ENCODE measurements at places on chromosomes 1 and 21. TPM values are rescaled to one million over a fixed set of nuclear protein-coding genes. Genes with fewer than 3 reads are reported as not detected.
A peak's percentile ranks its signal among the peaks of the same experiment; 100 is the strongest.

- DNase-seq = no peak
These were observed 528.8 kb upstream of the NCAM2 start for GRCh38 chr21:20469361-20469760.

DNA sequence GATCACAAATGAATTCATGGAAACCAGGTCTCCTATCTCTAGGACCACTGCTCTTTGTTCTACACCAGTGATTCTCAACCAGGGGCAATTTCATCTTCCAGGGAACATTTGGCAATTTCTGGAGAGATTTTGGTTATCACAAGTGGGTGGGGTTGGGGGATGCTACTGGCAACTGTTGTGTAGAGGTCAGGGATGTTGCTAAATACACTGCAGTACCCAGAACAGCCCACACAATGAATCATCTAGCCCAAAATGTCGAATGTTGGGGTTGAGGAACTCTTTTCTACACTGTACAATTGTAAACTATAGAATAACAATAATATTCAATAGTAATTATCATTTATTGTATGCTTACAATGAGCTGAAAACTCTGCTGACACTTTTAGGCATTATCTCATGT, 55.7 kb upstream of the UBE2U start:
- no peak for DNase-seq

HNRNPCL2 gene
- polyA plus RNA-seq = not detected

DNA sequence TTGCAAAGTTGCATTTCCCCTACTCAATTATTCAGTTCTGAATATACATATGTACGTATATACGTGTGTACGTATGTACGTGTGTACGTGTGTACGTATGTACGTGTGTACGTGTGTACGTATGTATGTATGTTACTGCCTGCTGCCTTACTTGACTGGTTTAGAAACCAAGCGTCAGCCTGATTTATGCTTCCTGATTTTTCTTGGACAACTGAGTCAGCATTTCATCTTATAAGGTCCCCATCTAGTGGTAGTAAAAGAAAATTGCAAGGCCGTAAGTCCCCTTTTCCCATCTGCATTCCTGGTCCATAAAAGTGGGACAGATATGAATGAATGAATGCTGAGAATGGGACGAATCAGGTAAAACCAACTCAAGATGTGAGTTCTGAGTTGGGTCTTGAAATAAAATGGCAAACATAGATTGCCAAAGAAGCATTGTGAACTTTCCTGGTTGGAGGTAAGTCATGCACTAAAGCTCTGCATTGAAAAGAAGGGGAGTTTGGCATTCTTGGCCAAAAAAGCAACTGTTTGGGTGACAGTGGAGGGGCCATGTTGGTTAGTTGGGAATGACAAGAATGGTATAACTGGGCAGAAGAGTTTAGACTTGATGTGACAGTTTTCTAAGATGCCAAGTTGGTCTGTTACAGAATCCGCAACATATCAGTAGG, 76.4 kb upstream of the DNAH14 start:
- DNase-seq = no peak

DNA sequence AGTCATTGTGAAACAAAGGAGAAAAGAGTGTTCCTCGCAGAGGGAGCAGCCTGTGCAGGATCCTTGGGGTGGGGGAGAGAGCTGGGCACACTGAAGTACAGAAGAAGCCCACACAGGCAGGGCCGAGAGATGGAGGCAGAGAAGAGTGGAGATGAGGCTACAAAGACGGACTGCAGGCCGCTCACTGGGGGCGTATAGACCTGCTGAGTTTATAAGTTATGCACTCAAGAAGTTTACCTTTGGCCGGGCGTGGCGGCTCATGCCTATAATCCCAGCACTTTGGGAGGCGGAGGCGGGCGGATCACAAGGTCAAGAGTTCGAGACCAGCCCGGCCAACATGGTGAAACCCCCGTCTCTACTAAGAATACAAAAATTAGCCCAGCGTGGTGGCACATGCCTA, 7.6 kb upstream of the SLAMF9 start:
- DNase-seq = no peak

- DNase-seq = no peak
These were observed 719 bp downstream of the EYA3 start for GRCh38 chr1:28087614-28088167.

DNA sequence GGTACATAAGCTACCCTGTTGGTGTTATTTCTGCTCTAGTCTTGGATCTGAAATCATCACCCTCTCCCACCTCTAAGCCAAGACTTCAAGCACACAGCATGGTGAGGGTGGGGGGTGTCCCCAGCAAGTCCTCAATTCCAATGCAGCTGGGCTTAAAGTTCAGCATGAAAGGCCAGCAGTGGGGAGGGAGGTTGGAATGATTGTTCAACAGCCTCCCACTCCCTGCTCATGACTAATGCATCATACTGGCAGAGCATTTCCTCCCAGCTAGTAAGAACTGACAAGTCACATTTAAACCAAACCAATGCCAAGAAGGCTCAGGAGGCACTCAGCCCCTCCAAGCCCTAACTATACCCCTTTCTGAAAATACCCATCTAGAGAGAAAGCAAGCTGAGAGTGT, 50.1 kb downstream of the TIAM1 start:
- DNase-seq = peak; percentile 49

- no peak for DNase-seq
These were observed 19.0 kb downstream of the MAP1LC3C start for GRCh38 chr1:241979926-241980325.

DCDC2B gene
- not detected for polyA plus RNA-seq

DNA sequence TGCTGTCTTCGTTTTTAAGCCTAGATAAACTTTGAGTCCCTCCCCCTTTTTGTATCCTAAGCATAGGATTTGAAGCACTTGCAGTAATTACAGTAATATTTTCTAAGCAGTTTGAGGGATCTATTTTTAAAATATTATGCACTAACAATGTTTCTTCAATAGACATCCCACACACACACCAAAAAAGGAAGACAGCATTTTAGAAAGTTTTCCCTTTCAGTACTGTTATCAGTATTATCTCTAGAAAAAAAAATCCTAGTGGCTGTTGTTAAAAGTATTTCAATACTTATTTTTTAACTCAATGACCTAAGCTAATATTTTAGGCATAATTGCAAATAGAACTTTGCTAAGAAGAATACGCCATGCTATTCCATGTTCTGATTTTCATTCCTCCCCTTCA, 15.1 kb downstream of the MCOLN3 start:
- DNase-seq = no peak

- no peak for DNase-seq
These were observed 20.2 kb downstream of the SKI start for GRCh38 chr1:2248127-2248826.

- no peak for DNase-seq
These were observed at the start of gene C8B for GRCh38 chr1:56965916-56966697. C8B (minus strand) TSS chr1:56966015; CDS start chr1:56965948, 67 bp downstream.

- no peak for DNase-seq
These were observed 47.8 kb downstream of the SKI start for GRCh38 chr1:2275796-2276536.

URB2 gene
- 5.2 TPM for polyA plus RNA-seq

GRCh38 chr1:66370462-66370971, 163.4 kb upstream of the SGIP1 start:
- no peak for DNase-seq

DNA sequence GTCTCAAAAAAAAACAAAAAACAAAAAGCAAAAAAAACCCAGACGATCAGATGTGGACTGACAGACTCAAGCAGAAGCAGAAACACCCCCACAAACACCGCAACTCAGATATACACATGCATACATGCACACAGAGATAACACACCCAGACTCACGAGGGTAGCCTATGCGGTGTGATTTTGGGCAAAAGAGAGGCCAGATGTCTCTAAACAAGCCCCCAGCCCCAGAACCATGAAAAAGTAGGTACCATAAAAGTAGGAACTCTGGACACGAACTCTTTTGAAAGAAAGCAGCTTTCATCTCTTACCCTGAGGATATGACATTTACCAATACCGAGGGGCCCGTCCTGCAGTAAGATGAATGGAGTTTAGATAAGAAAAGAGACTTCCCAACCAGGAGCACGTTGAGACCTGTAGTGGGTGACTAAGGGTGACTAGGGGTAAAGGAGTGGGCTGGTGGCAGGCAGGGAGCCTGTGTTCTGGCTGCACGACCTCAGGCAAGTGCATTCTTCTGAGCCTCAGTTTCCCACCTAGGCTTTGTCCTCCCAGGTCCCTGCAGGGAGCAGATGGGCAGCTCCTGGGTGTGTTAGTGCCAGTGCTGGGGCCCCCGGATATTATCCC, 1.5 kb upstream of the TINAGL1 start:
- no peak for DNase-seq

- no peak for DNase-seq
These were observed at the start of gene SNX7 for GRCh38 chr1:98661544-98662355. SNX7 (plus strand) TSS chr1:98661721; CDS start chr1:98661732, 11 bp downstream.

- no peak for DNase-seq
These were observed 204.3 kb downstream of the KCNJ6 start for GRCh38 chr21:37711836-37712568.

- DNase-seq = no peak
These were observed 4.1 kb upstream of the ARHGEF10L start for GRCh38 chr1:17535300-17535936.

DNA sequence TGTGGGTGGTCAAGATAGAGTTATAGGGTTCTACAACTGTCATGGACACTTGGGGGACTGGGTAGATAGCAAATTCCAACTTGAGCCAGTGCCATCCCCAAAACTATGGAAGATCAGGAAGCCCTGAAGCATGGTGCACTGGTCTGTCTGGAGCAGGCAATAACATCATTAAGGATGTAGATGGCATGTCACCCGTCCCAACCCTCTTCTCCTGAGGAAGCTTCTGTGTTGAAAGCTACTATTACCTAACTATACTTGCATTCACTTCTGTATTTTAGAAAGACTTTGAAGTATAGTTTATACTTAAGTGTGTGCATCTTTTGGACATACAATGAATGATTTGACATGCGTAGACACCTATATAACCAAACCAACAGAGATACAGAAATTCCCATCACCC, 32.9 kb downstream of the RABIF start:
- no peak for DNase-seq

CNR2 gene
- not detected for polyA plus RNA-seq

- DNase-seq = no peak
These were observed 192.0 kb upstream of the JUN start for GRCh38 chr1:58975888-58976287.

DNA sequence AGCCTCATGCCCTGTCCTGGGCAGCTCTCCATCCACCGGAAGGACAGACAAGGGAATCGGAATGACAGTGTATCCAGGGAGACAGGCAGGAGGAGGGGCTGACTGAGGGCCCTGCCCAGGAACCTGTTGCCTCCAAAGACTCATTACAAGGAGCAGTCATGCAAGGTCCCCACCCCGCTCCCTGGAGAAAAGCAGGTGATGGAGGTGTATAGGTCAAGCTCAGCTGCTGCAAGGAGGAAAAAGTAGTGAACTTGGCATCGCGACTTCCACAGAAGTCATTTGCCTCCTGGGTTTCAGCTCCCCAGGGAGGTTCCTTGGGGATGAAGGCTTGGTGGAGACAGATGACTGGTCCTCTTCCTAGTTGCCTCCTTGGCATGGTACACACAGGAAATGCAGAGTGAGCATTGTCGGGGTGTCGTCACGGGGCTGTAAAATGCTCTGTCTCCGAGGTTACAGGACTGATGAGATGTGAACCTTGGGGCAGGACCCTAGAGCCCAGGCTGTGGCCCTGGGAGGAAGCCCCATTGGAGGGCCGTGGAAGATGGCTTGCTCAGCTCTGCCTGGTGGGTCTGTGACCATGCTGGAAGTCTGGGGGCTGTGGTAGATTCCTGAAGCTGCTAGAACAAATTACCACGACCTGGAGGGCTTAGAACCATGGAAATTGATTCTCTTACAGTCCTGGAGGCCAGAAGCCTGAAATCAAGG, 219.6 kb upstream of the C1orf174 start:
- no peak for DNase-seq

DNA sequence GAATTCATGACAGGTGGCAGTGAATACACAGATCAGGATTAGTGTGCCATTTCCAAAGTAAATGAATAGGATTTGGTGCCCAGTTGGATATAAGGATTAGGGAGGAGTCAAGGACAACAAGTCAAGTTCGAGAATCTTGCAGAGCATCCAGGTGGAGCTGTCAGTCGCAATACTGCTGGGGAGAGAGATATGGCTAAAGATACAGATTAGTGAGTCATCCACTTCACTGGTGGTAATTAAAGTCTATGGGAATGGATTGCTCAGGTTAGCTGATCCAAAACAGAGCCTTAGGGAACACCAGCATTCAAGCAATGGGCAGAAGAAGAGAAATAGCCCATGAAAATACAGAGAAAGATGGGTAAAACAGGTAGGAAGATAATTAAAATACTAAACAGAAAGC, 26.8 kb downstream of the BCAS2 start:
- no peak for DNase-seq

GRCh38 chr1:100146958-100147357, 14.0 kb downstream of the TRMT13 start:
- DNase-seq = no peak

RHD gene
- polyA plus RNA-seq = 0.10 TPM

- peak; percentile 12 for DNase-seq
These were observed 387.8 kb upstream of the LYPLAL1 start for GRCh38 chr1:218785928-218786327.

DNA sequence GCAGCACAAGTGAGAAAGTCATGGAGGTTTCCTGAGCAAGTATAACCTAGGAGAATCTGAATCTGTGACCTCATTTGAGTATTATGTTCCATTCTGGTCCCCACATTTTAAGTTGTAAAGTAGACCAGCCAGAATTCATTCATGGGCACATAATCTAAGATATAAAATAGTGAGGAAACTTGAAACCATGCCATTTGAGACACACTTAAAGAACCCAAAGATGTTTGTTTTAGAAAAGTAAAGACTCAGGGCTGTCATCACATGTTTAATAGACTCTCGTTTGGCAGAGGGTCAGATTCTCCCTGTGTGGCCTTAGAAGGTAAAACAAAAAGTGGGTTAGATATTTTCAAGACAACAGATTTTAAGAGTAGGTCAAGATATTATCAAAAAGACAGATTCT, 6.4 kb downstream of the SZT2 start:
- no peak for DNase-seq

DNA sequence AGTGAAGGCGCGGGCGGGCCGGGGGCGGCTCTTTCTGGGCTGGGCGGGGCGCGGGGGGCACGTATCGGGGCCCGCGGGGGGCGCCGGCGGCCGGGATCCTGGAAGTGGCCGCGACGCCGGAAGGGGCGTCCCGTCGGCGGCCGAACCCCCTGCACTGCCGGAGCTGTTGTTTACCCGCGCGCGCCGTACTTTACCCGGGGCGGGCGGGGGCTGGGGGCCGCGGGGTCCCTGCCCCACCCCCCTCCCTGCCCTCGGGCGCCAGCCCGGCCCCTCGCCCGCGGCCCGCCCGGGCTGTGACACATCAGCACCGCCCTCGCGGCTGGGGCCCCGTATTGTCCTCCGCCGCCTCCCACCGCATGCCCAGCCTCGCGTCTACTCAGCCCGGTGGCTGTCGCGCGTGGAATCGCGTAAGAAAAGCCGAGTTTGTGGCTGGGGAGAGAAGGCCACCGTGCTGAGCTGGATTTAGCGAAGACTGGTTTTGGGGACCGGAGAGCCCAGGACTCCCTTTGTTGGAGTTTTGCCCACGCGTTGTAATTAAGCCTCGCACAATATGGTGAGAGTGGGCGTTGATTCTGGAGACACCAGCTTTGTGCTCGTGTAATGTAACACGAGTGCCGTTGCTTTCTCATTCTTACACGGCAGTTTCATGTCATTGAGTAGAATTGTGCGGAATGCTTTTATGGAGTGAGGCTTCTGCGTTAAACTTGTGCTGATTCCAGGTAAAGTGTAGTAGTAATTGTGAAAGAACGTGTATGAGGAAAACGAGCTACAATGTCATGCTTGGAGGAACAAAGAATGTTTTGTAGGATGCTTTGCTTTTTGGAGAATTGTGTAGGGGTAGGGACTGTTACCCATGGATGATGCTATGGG, 559 bp downstream of the BACH1 start:
- no peak for DNase-seq

Data from BJ (cell line).